ENCODE measurements at places on chromosomes 1 and 21.

DNA sequence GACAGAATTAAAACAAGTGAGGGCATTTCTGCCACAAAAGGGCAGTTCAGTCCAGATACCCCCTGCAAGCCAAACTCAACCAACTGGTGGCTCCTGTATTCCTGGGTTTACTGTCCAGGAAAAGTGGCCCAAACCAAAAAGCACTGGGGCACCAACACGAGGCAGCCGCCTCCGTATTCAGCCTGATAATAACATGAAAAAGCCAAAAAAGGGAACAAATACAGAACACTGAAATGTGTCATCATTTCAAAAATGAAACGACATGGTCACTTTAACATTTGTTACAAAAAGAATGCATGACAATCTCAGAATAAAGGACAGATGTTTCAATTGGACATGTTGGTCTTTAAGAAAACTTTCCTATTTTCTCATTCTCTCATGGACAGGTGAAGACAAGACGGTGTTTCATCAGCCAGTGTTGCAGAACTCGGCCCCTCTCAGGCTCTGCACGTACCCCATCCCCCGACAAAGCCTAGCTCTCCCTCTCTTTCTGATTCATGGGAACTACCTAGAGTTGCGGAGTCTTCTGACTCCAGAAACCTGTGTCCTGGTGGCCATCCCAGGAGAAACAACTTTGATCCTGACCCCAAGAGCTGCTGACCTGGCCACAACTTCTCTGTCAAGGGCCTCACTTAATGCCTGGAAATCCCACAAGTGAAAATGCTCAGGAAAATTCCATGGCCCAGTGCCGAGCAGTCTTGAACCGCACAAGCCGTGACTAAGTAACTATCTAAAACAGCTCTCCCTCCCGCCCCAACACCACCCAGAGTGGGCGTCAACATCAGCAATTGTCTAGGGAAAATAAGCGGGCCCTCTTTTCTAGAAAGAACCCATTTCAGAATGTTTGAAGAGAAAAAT is 27.1 kb downstream of the ZBTB17 start:
- no peak for DNase-seq

DNA sequence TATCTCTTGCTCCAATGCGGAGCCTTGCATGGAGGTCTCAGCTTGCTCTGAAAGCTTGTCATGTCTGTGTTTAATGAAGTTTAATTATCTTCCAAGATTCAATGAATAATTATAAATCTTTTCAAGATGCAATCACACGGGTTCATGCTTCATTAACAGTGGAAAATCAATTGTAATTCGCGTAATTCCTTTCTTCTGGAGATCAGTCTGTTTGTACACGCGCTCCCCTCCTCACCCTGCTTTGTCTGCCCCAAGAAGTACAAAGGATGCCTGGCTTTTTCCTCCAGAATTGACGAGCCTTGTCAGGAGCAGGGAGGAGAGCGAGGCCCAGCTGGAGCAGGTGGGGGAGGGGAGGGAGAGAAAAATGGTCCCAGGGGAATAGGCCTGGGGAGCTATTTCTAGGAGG is 65.0 kb upstream of the DISP3 start:
- peak; percentile 26 for DNase-seq

DNA sequence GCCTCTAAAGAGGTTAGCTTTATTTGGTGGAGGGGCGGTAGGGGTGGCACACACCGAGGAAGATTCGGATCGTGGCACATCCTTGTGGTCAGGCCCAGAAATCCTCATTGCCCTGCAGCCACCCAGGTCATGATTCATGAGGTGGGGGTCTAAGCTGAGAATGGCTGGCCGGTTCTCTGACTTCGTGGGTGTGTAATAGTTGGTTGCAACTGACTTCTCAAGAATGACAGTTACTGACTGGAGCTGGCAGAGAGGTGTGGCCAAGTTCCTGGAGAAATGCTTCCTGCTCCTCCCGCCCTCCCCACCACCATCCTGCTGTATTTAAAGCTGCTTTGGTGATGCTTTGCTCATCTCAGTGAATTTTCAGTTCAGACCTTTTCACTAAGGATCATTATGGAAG is 198.6 kb downstream of the KIF26B start:
- no peak for DNase-seq

- no peak for DNase-seq
Observed at GRCh38 chr1:37020653-37021277, 13.6 kb downstream of the GRIK3 start.

DNA sequence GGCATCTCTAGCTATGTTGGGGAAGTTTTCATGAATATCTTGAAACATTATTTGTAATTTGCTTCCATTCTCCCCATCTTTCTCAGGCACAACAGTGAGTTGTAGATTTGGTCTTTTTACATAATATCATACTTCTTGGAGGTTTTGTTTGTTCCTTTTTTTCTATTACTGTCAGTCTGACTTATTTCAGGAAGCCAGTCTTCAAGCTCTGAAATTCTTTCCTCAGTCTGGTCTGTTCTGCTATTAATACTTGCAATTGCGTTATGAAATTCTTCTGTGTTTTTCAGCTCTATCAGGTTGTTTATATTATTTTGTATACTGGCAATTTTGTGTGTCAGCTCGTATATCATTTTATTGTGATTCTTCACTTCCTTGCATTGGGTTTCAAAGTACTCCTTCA is 424.6 kb upstream of the PTBP2 start:
- DNase-seq, result no peak

GRCh38 chr1:222975472-222976122 is 160.8 kb downstream of the DISP1 start:
- no peak for DNase-seq

DNA sequence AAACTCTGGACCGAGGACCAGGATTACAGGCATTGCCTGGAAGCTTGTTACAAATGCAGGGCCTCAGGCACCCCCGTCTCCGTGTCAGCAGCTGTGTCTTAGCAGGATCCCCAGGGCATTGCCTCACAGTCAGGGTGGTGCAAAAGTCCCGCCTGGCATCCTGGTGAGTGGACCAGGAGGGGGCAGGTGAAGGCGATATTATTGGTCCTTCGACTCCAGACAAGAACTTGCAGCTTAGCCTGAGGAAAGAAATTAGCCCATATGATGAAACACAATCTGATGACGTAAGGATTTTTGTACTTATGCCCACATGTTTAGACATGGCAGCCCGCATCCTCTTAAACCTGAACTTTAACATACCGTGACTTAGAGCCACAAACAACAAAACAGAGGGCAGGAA is 40.8 kb downstream of the RSPH1 start:
- no peak for DNase-seq

DNA sequence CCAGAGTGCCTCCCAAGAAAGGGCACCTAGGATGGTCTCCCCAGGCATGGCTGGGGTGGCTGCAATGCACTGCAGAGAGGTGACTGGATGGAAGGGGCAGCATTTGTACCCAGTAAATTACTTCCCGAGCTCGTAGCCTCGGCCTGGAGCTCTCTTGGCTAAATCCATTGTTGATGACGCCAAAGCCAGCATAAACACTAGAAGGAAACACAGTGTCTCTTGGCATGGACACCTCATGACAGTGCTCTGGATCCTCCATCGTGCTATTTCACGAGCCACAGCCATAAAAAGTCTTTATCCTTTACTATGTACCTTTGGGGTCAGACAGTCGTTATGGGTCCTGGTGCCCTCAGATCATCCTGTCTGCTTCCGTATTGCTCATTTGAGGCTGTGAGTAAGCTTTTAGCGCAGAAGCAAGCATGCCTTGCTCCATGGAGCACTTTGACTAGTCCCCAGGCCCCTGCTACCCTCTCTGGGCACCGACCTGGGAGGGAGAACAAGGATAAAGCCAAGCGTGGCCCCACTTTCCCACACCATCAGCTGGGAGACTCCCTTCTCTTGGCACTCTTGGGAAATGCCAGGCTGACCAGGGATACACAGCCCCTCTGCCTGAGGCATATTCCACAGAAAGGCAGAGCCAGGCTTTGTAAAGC is 10.3 kb upstream of the PRELP start:
- no peak for DNase-seq

DNA sequence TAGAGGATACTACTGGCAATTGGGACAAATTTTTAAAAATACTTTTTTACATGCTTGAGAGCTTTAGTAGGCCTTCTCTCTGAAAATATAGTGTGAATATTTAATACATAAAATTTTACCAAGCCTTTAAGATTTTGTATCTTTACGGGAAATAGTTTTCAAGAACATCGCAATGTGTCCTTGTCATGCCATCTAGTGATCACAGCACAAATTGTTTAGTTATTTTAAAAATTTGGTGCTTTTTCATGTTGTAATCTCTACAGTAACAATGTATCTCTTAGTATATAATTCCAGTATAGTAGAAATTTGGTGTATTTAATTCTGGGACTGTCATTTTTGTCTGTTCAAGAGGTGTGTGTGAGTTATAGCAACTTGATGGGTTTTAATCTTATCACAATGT is 6.7 kb downstream of the CDC7 start:
- DNase-seq, result no peak

DNA sequence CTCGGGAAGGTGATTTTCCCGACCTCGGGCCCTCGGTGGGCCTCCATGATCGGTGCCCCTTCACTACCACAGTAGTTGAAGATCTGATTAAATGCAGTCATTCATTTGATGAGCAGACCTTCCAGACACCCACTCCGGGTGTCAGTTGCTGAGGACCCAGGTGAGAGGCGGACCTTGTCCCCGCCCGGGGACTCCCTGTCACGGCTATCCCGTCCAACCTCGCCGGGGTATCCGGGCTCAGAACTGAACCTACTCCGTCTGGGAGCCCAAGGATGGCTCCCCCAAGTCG is 22.6 kb downstream of the RNU1-3 start:
- DNase-seq, result peak; percentile 16

GRCh38 chr1:79681382-79681781 is 674.9 kb upstream of the ADGRL4 start:
- DNase-seq, result no peak

GRCh38 chr1:75614399-75614756 is 3.5 kb upstream of the SLC44A5 start:
- DNase-seq, result no peak

DNA sequence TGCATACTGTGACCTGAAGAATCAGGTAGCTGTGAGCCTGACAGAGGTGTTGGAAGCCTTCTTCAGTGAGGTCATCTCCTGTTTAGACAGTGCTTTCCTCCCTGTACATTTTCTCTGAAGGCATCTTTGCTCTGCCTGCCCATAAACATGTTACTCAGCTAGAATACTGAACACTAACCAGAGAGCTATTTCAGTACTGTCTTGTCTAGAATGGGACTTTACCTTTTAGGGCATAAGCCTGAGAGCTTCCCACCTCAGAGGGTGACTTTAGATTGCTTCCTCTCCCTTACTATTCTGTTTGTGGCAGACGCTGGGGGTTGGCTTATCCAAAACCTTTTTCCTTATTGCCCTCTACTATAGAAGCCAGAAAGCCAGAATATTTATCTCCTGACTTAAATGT is 23.3 kb upstream of the ZNF326 start:
- DNase-seq, result no peak

DNA sequence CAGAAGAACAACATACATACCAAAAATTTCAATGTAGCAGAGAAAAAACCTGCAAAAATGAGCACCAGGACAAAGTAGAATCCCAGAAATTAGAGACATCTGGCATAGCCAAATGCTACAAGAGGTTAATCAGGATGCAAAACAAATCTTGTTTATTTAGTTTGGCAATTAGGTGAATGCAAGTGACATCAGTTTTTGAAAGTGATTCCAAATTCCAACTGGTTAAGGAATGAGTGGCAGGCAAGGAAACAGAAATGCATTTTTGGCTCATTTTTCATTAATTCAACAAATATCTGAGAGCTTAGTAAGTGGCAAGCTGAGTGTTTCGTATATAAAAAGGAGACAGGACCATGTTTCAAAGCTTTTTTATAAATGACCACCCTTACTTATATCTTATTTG is 21.3 kb downstream of the SCAF4 start:
- no peak for DNase-seq

- no peak for DNase-seq
Observed at GRCh38 chr1:55320891-55321290, 105.7 kb upstream of the USP24 start.

GRCh38 chr1:188065917-188066316 is 1237.2 kb downstream of the PLA2G4A start:
- no peak for DNase-seq

DNA sequence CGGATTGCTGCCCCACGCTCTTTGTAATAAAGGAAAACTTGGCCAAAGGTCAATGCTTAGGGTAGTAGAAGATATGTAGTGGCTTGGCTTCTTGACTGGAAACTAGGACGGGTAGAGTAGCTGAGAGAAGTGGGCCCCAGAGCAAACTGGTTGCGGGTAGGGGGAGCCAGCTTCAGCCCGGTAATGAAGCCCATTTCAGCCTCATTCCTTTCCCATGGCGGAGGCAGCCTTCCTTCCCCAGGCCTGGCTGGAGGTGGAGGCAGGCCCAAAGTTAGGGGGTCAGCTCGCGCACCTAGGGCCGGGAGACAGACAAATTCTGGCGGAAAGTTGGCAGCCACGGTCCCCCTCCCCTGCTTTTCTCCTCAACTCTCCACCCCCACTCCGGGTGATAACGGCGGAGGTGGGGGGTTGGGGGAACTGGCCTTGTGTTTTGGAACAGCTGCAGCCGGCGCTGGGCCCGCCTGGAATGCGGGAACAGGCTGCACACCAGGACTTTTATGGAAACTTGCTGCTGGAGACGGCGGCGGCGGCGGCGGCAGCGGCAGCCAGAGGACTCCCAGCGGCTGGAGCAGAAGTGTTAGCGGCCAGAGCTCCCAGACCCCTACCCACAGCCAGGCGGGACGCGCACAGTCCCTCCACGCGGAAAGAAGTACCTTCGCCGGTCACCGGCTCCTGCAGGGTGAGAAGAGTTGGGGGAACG is at the start of gene NEXN:
NEXN (plus strand) TSS at position 544 of the 700 bp plus-strand sequence. CDS start 27,483 bp downstream, outside the sequence.
- peak; percentile 42 for DNase-seq

- DNase-seq, result no peak
Observed at GRCh38 chr1:178933709-178934490, 63.0 kb upstream of the ANGPTL1 start.

- DNase-seq, result no peak
Observed at GRCh38 chr1:217182992-217183391, 447.9 kb downstream of the GPATCH2 start.

DNA sequence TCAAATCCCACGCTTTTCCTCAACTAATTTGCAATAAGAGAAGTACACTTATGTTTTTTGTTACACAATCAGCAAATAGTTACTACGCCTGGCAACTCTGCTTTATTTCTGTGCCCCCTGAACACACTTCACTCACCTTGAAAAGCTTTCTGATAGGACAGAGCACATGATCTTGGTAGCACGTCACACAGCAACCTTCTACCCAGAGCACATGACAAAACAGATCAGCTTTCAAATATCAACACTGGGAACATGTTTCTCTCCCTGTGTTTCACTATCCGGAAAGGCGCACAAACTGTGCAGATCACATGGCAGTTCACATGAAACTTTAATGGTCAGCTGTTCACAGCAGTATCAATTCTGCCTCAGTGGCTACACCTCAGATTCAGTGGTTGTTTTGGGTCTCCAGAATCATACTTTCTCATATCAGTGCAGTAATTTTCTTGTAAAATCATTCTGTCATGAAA is 2.2 kb downstream of the SLC19A2 start:
- no peak for DNase-seq

- no peak for DNase-seq
Observed at GRCh38 chr1:76425201-76426145, 350.9 kb downstream of the ST6GALNAC3 start.
